ENCODE measurements at places on chromosomes 7 and 10. TPM values are rescaled to one million over a fixed set of nuclear protein-coding genes. Genes with fewer than 3 reads are reported as not detected.
A peak's percentile ranks its signal among the peaks of the same experiment; 100 is the strongest.

DNA sequence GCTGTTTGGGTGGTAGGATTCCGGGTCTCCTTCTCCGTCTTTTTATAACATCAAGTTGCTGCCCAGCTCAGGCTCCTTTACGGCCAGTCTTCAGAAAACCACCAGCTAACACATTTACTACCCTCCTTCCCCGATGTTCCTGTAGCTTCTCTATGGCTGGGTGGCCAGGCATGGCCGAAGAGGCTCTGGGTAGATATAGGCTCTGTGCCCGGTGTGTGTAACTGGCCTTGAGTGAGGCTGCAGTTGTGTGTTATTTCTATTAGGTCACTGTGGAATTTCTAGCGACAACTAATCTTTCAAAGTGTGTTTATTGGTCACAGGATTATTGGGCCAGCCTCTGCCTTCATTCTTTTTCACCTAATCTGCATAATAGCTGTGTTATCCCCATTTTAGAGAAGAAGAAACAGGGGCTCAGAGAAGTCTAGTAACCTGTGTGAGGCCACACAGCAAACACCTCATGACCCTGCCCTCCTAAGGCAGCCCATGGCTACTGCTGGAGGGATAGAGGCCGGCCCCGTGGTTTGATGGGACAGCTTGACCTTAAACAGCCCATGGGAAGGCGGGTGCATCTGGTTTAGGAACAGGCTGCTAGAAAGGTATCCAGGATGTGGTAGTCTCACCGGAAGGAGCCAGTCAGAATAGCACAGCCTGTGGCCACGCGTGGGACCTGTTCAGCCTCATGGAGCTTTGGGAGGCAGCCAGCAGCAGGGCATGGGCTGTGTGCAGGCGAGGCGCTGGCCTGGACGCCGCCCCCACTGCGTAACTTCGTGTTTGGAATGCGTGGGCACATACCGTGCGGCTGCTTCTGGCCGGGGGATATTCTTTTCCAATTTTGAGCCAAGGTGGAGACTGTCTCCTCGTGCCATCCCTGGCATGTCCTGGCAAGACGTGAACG, 29.7 kb downstream of the HTRA1 start:
- no peak for DNase-seq

- no peak for DNase-seq
Measured at GRCh38 chr7:98470485-98471240, 69.8 kb upstream of the BAIAP2L1 start.

CALN1 gene
- total RNA-seq: not detected

DNA sequence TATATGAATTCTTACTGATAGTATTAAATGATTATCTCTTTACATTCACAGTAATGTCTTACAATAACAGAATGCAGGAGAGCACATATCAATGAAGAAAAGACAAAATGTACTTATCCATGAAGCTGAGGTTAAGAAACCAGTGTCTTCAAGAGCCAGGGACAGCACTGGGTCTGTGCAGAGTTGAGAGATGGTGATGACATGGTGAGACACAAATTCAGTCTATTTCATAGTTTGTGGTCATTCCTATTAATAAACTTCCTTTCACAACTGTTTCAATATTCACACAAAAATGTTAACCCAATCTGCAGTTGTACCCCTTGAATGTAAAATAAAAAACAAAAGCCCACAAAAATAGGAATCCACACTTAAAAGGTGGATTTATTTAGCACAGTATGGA, 5.3 kb upstream of the MAGI2 start:
- DNase-seq: no peak

DNA sequence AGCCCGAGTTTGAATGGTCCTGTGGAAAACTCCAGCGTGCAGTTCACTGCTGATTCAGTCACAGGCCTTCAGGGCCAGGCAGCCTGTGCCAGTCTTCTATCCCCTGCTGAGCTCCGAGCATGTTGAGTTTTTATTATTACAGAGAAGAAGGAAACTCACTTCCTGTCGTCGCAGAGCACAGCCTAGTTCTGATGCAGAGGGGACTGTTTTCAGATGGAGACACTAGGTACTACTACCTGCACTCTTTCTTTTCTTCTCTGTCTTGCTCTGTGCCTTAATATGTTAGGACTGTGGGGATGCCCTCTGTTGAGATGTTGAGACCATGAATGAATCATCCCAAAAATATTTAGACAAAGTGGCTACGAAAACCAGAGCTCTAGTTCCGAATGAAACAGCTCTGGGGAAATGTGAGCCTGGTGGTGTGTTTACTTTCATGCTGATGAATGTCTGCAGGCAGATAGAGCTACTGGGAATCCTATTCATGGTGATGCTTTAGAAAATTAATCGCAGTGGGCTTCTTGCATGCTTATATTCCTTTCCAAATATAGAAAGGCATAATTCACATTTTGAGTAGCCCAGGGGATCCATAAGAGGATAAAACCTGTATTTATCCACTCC, 29.6 kb downstream of the CASP7 start:
- DNase-seq: no peak

GRCh38 chr7:22219036-22219435, 137.9 kb downstream of the RAPGEF5 start:
- DNase-seq: no peak

GRCh38 chr7:74183142-74183541, 9.0 kb downstream of the EIF4H start:
- DNase-seq: no peak

GRCh38 chr10:130606001-130606405, 469.8 kb downstream of the GLRX3 start:
- DNase-seq: no peak

GRCh38 chr10:122462533-122463465, 1.4 kb downstream of the HTRA1 start:
- DNase-seq: no peak

GRCh38 chr10:123808286-123808685, 83.3 kb downstream of the CPXM2 start:
- no peak for DNase-seq

- DNase-seq: no peak
Measured at GRCh38 chr10:49651917-49652316, 27.5 kb upstream of the C10orf53 start.

DNA sequence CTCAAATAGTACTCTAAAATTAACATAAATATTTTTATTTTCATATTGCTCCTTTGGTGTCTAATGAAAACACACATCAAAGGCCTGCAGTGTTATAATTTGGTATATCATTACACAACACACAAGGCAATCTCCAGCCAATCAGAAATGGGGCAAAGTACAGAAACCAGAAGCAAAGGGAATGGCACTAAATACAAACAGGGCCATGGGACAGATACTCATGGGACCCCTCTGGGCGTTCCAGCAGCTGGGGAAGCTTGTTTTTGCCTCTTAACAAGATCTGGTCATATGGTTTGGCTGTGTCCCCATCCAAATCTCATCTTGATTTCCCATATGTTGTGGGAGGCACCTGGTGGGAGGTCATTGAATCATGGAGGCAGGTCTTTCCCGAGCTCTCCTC, 551.8 kb upstream of the NRP1 start:
- no peak for DNase-seq

DNA sequence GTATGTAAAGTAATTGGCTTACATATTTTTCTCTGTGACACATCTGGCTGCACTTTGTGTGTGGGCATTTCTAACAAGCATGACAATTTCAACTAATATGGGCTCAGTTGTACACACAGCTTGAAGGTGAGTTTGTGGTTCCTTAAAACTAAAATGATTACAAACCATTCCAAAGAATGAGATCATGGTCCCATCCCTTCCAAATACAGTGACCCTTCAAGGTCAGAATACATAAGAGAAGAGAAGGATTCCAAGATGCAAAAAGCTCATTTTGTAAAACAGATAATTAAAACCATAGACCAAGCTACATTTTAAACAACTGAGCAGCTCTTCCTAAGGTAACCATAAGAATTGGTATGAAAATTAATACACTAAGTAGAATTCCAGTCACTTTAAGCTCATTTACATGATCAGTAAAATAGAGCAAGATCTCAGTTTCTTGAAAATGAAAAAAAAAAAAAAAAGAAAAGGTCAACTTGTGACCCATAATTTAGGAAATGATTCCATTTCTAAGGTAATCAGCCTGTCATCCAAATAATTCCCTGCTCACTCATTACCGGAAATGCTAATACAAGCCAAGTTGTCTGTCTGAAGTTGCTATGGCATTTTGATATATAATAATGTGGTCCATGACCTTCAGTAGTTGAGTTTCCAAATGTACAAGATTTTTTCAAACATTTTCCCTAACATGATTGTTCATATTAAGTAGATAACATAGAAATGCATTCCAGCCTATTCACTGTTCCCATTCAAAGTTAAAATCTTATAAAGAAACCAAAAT, 688.5 kb downstream of the PARD3 start:
- DNase-seq: no peak

DNA sequence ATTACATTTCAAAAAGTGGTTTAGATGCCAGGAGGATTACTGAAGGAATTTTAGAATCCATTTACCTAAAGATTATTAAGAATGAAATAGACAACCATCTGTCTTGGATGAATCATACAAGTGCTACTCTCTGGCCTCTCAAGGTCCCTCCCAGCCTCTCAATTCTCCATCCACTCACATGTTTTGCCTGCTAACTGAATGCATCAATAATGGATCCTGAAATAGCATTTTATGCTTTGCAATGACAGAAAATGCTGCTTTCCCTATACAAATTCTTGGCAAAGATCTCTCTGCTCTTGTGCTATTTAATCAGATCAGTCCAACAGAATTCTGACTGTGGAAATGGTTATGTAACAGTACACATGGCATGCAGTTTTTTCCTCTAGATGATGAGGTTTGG, 68.1 kb downstream of the HBP1 start:
- no peak for DNase-seq

- no peak for DNase-seq
Measured at GRCh38 chr10:43352951-43353350, 18.5 kb upstream of the FXYD4 start.

DNA sequence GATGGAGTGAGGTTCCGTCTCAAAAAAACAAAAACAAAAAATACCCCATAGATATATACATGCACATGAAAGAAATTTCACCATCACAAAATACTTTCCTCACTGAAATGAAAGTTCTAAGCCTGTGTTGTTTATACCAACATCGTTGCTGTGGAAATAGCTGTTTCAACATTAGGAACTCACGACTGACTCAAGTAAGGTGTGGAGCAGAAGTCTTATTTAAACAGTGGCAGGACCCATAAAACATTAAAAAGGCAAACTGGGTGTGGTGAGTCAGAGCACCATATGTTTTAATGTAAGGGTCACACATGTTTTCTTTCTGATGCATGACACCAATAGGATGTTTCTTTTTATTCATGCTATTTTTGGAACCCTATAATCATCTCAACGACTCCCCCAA, 48.3 kb downstream of the BAIAP2L1 start:
- DNase-seq: no peak

NAT16 gene
- not detected for total RNA-seq

DNA sequence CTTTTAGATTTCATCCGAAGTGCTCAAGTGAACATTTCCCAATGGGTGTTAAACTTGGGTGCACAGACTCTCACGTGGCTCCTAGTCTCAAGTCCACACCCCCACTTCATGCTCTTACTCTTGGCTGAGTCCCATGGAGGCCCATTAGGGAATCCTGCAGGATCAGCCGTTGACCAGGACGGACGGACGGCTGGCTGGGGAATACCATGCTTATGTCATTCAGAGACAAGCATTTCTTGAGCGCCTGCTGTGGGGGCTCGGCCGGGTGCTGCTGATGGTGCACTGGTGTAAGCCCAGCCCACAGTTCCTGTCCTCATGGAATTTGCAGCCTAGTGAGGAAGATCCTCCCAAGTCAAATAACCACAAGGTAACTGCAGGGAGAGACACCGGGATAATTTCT, 44.7 kb downstream of the PITRM1 start:
- no peak for DNase-seq

DNA sequence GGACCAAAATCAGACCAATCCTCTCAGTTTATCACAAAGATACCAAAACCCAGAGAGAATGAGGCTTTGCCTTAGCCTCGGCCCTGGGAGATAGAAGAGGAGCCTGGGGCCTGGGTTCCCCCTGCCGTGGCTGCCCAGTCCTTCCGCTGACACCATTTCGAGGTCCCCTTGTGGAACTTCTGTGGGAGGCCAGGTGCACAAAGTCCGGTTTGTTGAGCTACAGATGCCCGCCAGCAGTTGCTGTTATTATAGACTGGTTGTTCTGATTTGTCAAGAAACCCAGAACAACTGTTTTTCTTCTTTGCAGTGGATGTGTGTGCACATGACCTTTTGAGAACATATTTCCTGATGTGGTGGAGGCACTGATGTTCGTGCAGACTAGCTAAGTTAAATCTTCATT, 47.6 kb downstream of the CUX1 start:
- no peak for DNase-seq

MKI67 gene
- 1.8 TPM for total RNA-seq

GRCh38 chr7:148983200-148984146, 44.8 kb downstream of the PDIA4 start:
- DNase-seq: peak; percentile 71

GRCh38 chr10:34918776-34919315, 103.8 kb upstream of the PARD3 start:
- DNase-seq: no peak

GRCh38 chr10:72277340-72277995, 3.7 kb downstream of the DDIT4 start:
- no peak for DNase-seq
